CD4-positive, alpha-beta T cell treated with Interleukin-6 at 100 ng/mL for 8 hours (primary cell): ENCODE measurements at places on chromosomes 3 and 15.
A peak's percentile ranks its signal among the peaks of the same experiment; 100 is the strongest.

GRCh38 chr3:159528251-159528895 lies 460.3 kb upstream of the IL12A start:
- no peak for DNase-seq

DNA sequence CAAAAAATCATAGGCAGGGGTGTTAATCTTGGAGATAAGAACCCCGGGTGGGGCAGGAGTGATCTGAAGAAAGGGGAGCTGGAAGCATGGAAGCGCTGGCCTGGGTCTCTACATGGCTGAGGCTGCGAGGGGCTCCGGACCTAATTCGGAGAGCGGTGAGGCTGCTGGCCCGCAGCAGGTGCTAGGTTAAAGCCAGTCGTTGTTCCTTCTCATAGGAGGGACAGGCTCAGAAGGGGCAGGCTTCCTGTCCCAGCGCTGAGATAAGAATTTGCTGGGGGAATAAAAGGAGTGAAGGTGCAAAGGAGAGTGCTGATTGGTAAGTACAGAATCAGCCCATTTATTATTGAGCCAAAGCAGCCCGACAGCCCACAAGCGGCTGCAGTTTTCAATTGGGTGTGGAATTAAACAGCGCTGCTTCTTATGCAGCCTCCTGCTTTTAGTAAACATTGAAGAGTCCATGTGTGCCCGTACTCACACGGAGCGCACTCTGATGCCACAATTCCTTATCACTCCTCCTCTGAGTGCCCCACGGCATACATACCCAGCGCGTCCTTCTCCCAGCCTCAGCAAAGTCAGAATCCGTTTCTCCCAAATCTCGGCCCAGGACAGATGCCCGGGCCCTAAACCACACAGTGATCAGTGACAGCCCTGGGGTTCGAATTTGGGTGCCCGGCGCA lies 17.1 kb downstream of the CHST13 start:
- no peak for DNase-seq

DNA sequence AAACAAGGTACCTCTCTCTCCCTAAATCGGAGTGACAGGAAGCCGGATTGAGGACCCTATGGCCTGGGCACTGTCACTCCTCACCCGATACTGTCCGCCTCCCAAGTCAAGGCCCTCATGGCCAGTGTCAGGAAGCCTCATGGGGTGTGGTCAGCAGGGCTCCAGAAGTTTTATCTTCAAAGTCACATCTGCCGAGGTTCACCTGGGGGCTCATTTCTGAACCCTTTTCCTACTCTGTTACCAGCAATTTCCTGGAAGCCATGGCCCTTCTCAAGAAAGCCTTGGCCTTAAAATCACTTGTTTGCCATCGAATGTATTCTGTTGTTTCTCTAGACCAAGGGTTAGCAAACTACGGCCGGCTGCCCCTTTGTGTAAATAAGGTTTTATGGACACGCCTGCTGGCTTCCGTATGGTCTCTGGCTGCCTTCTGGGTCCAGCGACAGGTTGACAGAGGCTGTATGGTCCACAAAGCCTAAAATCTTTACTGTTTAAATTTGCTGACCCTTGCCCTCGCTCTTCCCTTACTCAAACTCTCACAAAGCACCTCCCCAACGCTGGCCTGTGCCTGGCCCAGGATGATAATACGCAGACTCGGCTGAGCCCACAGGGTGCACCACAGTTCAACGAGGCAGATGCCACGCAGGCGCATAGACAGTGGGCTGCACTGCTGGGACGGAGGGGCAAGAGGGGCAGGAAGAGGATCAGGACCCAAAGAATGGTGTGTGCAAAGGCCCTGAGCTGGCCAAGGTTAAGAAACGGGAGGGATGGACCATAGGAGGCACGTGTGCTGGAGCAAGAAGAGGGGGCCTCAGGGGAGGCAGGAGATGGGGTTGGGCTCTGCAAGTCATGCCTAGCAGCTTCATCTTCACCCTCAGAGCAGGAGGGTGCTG lies 24.7 kb upstream of the DUSP7 start:
- DNase-seq, result no peak

DNA sequence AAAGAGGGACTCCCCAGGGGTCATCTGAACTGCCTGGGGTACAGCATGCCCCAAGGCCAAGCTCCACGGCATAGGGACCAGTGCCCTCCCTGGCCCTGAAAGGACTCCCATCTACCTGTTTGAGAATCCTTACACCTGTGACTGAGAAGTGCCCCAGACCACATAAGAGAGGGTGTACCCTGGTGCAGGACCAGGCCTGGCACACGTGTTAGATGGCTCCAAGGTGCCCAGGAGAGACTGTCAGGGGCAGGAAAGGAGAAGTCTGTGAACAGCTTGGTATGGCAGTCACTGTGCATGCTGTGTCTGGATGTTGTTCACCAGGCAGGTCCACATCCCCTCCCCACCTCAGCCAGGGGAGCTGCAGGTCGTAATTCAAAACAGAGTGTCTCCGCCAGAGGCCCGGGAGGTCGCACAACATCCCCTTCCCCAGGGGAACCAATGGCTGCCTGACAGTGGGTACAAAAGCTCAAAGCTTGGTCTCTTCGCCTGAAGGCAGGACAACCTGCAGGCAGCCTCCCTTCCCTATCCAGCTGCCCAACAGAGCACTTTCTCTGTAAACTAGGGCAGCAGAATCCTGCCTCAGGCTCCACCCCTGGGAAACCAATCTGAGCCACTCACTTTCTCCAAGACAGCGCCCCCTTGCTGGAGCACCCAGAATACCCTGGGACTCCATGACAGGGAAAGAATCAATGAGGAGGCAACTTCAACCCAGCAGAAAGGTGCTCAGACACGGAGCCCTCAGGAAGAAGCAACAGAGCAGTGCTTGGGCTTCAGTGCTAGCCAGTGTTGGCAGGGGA lies 3.9 kb downstream of the NUP210 start:
- no peak for DNase-seq

- no peak for DNase-seq
These were observed 12.1 kb upstream of the FBLN2 start for GRCh38 chr3:13536832-13537231.

- no peak for DNase-seq
These were observed 280.3 kb downstream of the ZPLD1 start for GRCh38 chr3:102715030-102715697.

GRCh38 chr3:116233711-116234357 lies 211.5 kb downstream of the LSAMP start:
- DNase-seq, result no peak

- no peak for DNase-seq
These were observed 7.1 kb downstream of the GPD1L start for GRCh38 chr3:32113566-32113965.

DNA sequence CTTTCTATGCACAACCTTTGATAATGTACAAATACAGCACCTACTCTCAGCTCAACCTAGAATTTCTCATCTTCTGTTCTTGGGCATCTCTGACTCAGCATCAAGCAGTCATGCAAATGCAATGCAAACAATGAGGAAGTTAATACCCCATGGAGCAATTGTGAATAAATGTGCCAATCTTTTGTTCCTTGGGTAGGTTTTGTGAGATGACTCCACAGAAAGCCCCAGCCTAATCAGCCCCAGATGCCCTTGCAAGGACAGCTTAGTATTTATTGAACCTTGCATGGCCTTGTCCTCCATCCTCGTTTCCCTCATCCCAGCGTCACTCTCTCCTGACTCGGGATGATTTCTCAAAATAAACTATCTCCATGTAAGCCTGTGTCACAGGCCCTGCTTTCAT lies 494.7 kb upstream of the NECTIN3 start:
- no peak for DNase-seq

- no peak for DNase-seq
These were observed 115.4 kb upstream of the RAD18 start for GRCh38 chr3:9078561-9079240.

DNA sequence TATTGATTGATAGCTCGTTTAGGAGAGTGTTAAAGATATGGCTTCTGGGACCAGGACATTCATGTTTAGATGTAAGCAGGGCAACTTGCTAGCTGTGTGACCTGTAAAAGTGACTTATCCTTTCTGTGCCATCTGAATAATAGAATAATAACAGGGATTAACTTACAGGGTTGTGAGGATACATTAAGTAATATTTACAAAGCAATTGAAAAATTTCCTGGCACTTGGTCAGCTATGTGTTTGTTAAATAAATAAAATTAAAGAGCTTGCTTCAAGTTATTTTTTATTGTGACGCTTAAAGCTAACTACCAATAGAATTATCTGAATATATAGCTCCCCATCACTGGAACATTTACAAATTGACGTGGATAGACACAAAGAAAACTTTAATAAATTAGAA lies 287.9 kb upstream of the CDIN1 start:
- no peak for DNase-seq

DNA sequence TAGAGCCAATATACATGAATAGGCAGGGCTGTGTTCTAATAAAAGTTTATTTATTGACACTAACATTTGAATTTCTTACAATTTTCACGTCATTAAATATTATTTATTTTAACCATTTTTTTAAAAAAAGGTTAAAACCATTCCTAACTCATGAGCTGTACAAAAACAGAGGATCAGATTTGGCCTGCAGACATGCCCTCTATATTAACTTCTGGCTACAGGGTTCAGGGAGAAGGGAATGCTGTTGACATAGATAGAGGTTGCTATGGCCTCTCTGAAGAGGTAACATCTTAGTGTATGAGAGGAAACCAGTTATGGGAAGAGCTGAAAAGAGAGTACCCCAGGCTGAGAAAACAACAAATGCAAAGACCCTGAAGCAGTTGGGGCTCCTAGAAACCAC lies 19.1 kb upstream of the RAP2B start:
- DNase-seq, result no peak

GRCh38 chr3:140898340-140899180 lies 43.1 kb upstream of the SLC25A36 start:
- peak; percentile 11 for DNase-seq

- peak; percentile 62 for DNase-seq
These were observed at the start of gene ERICH6 for GRCh38 chr3:150703756-150704344. Gene ERICH6, minus strand, starts transcription at chr3:150703920. Its CDS starts 22 bp downstream, at chr3:150703898.

DNA sequence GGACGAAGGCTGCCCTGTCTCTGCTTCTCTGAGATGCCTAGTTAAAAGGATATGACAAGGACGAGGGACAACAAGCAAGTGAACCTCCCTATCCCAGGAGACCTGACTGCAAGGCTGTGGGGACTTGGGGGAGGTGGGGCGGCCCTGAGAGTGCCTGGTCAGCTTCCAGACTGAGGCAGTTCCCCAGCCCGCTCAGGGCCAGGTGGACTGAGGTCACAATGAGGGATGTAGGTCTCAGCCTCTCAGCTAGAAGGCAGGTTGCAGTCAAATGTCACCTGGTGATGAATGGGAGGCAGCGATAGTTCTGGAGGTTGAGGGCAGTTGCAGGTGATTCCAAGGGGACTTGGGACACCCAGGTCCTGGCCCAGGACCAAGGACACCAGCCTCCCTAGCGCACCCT lies 30.6 kb downstream of the TKT start:
- DNase-seq, result no peak

DNA sequence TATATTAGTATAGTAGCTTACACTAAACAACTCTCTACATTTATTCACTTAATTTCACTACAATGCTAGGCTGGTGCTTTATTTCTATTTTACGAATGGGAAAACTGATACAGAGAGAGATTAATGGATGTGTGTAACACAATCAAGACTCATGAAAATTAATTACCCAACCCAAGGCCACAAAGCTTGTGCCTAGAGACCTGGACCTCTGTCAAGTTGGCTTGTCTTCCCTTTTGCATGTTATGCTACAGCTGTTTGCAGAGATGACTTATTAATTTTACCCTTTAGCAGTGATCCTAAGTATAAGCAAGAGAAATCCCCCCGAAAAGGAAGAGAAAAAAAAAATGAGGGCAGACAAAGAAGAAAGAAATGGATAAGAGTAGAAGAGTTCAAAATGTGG lies 162.5 kb downstream of the C3orf38 start:
- DNase-seq, result no peak

GRCh38 chr3:119768668-119769393 lies 13.1 kb upstream of the NR1I2 start:
- no peak for DNase-seq

DNA sequence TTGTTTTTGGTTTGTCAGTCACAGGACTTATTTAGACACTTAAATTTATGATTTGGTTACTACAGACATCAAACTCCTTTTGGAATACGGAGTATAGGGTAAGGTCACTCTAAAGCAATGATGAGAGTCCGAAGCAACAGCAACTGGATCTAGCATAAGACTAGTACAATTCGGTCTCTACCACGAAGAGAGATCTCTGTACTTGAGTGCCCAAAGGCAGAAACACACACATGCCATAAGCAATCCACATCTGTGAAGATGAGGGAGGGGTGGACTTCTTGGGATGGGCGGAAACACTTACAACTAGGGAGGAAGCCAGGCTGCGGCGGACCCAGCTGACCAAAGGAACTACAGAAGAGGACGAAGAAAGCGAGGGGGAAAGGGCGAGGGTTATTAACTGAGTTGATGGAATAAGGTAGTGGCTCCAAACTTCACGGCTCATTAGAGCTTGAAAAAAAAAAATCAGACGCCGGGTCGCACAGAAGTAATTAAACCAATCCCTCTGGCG lies 595 bp downstream of the DPH6 start:
- peak; percentile 8 for DNase-seq

DNA sequence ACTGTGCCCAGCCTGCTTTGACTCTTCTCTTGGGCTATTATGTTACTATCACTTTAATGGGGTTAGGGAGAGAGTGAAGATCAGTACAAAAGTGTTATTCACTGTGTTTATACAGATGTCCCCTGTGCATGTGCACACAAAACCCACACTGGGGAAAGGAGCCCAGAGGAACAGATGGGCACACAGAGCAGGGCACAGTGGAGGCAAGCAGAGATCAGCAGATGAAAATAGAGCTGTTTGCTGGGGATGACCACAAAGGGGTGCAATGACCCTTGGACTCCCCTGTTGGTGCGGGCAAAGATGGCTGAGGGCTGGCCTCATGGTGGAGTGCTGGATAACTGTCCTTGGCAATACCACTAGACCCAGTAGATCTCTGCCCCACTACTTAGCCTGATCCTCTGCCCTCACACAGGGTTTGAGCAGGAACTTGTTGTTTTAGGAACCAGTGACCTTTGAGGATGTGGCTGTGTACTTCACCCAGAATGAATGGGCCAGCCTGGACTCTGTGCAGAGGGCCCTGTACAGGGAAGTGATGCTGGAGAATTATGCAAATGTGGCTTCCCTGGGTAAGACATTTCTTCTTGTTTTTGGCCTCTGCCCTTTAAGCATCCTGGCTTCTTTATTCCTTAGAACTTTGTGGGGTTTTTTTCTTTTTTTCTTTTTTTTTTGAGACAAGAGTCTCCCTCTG lies 5.3 kb downstream of the ZNF620 start:
- no peak for DNase-seq

DNA sequence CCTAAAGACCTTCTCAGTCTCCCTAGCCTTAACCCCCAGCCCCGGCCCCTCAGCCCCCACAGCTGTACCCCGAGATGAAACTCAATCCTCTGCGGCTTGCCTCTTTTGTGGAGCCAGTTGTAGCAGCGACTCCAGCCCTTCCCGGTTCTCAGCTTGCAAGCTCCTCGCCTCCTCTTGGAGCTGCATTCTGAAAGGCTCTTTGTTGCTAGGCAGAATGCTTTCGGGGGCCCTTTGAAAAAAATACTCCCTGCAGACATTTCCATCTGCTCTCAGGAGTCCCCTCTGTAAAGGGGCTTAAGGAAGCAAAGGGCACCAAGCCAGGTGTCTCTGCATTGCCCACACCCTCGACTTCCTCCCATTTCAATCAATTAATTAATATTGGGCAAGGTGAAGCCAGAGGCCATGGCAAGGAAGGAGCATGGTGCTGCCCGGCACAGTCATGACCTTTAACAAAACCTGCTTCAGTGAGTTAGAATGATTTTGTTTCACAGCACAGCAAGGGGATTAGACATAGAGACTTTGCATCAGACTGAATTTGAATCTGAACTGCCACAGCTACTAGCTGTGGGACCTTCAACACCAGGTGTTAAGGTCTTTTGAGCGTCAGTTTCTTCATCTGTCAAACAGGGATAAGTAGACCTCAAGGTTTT lies 65.5 kb downstream of the SRGAP3 start:
- no peak for DNase-seq

GRCh38 chr3:128532012-128532983 lies 39.3 kb upstream of the GATA2 start:
- DNase-seq, result no peak
